ENCODE measurements at places on chromosomes 12 and 14.

DNA sequence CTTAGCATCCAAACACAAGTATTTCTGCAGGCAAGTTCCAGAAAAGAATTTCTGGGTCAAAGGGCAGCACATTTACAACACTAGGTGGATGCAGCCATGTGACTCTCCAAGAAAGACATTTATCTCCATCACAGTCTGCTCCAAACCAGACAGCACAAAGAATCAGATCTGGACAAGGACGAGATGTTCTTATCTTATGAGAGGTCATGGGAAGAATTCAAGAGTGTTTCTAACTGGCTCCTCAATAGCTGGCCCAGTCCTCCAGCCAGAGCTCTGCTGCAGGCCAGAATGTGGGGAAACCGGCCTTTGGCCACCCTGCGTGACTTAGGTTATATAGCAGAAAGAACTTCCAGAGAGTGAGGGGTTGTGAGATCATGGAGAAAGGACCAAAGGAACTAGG lies 17.4 kb downstream of the TMEM119 start:
- no peak for DNase-seq

DNA sequence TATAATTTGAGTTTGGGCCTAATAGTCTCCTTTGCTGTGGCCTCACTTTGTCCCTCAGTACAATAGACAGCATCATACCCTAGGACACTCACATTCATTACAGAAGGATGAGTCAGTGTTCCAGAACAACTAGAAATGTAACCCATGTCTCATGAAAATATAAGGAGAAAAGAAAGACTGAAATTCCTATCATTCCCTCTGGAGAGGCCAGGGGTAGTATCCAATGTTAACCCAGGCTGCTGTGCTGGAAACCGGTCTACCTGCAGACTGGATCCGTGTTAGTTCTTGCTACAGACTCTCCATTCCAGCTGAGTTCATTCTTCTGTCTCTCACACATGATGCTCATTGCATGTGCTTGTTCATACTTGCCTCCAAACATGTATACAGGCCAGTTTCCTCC lies 75.8 kb upstream of the HOXC13 start:
- no peak for DNase-seq

- no peak for DNase-seq
These were observed 36.7 kb downstream of the RPS29 start for GRCh38 chr14:49549446-49549845.

DNA sequence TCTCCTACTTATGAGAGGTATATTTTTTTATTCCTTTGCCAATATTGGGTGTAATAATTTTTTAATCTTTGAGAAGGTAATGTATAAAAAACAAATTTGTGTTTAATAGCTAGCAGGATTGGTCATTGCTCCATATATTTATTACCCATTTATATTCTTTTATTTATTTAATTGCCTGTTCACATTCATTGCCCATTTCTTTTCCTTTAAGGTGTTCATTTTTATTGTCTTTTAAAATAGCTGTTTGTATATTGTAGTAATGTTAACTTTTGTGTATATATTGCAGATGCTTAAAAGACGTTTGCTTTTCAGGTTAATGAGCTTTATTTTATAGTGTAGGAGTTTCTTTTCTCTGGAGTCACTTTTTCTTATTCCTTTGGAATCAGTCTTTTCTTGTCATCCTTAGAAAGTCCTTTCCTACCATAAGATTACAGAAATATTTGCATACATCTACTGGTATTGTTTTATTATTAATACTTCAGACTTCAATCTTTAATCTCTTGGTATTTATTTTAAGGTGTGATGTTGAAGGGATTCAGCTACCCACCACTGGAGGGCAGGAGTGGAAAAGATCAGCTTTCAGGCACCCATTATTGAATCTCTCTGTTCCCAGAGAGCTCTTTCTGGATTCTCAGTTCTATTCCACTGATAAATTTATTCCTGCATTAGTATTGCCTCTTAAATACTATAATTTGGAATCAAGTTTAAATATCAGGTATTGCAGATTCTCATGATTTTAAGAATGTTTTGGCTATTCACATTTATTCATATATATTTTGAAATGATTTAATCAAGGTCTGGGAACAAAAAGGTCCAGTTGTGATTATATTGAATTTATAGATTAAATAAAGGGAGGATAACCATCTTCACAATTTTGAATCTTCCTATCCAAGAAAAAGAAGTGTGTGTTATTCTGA lies 17.3 kb downstream of the PPM1A start:
- no peak for DNase-seq

GRCh38 chr12:117583677-117584225 lies 222.3 kb upstream of the NOS1 start:
- no peak for DNase-seq

GRCh38 chr14:103916636-103917262 lies 11.5 kb upstream of the TDRD9 start:
- DNase-seq = no peak

- DNase-seq = no peak
These were observed 17.9 kb upstream of the MGP start for GRCh38 chr12:14903386-14904098.

DNA sequence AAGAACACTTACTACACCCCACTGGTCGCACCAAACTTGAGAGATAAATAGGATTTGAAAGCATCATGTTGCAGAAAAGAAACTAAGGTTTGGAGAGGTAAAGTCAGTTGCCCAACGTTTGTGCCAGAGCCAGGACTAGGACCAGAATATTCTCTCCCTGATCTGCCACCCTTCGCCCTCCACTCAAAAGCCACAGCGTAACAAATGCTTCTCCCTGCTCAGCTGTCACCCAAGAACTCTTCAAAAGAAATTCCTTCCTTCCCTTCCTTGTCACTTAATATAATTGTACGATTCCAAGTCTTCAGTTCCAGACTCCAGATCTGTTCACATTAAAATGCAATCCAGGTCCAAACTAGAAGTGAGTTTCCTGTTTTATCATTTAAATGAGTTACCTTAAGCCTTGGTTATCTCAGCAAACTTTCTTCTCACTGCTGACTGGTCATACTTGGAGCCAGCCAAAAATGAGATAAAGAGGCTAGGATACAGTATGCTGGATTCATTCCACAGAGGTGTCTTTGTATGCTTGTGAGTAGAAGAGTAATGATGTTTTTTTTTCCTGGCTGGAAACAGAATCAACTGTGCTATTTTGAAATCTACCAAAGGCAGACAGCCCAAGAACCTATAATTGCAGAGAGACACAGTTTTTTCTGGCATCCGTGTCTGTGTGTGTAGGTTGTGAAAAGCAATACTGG lies 12.8 kb upstream of the PPFIBP1 start:
- no peak for DNase-seq

DNA sequence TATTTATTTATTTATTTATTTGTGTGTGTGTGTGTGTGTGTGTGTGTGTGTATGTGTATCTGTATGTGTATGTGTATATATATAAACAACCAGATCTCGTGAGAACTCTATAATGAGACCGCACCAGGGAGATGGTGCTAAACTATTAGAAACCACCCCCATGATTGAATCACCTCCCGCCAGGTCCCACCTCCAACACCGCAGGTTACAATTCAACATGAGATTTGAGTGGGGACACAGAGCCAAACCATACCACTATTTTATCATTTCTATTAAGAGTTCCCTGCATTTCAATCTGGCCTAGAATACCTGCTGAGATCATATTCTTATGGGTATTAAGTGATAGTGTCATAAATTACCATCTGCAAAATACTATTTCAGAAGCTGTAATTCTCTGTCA lies 243.8 kb upstream of the PLEKHG7 start:
- DNase-seq = no peak

- no peak for DNase-seq
These were observed 248.4 kb downstream of the ASCL1 start for GRCh38 chr12:103205906-103206305.

Measured in hematopoietic multipotent progenitor cell (in vitro differentiated cells).